ENCODE measurements at places on chromosomes 1 and 21.

- DNase-seq = no peak
Observed at GRCh38 chr1:46471848-46472492, 17.7 kb upstream of the DMBX1 start.

DNA sequence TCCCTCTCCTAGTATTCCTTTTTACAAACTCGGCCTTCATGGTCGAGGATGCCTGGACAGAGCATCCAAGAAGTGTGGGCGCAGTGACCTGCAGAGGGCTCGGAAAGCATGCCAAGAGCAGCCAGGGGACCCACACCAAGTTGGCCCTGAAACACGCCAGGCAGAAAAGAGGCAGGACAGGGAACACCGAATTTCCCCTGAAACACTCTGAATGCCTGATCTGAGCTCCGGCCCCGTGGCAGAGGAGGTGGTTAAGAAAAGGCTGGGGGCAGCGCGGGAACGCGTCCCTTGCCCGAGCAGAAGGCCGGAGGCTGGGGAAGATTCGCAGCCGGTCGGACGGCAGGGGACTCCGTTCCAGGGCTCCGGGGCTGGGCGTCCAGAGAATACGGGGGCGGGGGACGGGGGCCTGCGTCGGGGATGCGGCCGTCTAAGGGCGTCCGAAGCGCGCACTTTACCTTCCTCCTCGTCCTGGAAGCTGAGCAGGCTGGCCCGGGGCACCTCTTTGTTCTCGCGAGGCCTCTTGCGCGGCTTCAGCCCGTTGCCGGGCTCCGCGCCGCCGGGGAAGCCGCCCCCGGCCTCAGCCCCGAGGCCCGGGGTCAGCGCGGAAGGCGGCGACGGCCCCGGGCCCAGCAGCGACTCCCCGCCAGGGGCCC lies 558 bp downstream of the PAXBP1 start:
- no peak for DNase-seq

DNA sequence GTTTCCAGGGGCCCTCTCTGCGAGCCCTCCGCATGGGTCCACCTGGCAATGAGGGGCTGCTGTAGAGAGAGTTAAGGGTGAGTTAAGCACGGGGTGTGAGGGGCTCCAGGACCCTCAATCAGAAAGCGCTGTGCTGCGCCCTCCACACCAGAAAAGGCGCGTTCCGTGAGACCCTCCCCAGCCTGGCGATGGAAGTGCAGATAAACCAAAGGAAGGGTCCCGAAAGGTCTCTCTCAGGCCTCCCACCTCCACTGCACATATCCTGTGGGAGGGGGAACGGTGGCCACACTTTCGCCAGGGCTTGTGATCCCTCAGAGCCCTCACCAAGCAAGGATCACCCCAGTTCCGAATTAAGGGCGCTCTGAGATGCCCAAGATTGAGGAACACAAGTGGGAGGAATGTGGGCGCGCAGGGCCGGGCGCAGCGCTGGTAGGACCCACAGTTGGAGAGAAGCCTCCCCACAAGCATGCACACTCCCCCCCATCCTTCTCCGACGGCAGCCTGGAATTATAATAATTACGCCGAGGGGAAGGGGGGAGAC lies 1.1 kb downstream of the WNT3A start:
- no peak for DNase-seq

DNA sequence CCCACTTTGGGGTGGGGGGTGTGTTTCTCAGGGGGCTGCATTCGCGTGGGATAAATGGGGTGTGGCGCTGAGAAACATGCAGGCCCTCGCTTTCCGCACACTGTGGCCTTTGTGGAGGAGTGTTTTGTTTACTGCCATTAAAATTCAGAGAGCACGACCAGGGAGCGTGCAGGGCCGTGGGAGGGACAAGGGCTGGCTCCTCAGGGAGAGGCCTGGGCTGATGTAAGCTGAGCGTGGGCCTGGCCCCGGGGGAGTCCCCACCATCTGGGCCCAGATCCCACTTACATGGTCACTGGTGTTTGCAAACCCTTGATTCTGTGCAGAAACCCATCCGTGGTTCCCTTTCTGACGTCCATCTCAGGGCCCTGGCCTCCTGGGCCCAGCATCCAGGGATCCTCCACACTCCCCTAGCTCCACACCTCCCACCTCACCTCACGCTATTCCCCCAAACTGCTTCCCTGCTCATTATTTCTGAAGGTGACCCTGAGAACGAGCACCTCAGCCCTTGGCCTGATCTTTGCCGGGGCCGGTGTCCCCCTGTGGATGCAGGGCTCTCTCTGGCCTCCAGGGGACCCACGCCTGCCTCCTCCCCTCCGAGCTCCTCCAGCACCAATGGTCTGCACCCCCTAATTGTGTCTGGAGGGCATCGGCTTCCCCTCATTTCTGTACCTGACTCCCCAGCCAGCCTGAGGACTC lies 92.5 kb upstream of the SIM2 start:
- DNase-seq = no peak

DNA sequence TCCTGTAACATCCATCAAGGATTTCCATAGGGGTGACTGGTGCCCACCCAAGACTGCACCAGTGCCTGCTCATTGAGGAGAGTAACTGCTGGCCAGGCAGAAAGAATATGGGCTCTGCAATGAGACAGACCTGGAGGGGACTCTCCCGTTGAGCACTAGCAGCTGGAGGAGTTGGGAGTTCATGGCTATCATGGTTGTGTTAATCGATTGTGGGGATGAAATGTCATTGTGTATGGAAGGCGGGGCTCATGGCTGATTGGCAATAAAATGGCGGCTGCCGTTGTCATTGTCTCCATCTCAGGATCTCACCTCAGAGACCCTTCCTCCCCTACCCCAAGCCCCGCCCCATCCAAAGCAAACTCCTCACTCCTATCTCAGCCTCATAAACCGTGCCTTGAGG lies 3.9 kb downstream of the TMEM125 start:
- DNase-seq = no peak

DNA sequence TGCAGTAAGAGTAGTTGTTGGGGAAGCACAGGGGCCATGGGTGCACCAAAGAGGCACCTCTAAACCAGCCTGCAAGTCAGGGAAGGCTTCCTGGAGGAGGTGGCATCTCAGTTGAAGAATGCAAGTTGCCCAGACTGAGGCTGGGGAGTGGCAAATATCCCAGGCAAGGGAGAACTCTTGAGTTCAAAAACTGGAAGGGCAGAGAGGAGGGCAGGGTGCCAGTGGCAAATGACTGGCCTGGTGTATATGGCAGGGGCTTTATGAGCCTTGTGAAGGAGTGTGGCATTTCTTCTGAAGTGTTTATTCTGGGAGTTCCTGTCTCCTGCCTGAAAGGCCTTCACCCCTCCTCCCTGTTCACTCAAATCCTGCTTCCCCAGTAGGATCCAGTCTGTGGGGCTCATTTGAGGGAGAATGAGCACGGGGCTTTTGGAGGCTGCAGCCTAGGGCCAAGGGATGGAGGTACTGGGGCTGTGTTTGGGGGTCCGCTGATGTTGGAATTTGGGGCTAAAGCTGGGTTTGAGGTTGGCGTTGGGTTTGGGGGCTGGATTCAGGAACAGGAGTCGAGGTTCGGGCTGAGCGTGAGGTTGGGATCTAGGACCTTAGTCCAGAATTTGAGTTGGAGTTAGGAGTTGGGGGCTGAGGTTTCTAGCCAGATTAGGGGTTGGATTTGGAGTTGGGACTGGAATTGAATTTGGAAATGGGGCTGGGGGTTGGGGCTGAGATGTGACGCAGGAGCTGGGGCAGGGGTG lies at the start of gene TMEM125:
Gene TMEM125 (plus strand): TSS at position 357 of the 749 bp plus-strand sequence. CDS start 2,740 bp downstream, outside the sequence.
- DNase-seq = no peak

- DNase-seq = no peak
Observed at GRCh38 chr1:95023399-95024043, 49.2 kb downstream of the ALG14 start.

DNA sequence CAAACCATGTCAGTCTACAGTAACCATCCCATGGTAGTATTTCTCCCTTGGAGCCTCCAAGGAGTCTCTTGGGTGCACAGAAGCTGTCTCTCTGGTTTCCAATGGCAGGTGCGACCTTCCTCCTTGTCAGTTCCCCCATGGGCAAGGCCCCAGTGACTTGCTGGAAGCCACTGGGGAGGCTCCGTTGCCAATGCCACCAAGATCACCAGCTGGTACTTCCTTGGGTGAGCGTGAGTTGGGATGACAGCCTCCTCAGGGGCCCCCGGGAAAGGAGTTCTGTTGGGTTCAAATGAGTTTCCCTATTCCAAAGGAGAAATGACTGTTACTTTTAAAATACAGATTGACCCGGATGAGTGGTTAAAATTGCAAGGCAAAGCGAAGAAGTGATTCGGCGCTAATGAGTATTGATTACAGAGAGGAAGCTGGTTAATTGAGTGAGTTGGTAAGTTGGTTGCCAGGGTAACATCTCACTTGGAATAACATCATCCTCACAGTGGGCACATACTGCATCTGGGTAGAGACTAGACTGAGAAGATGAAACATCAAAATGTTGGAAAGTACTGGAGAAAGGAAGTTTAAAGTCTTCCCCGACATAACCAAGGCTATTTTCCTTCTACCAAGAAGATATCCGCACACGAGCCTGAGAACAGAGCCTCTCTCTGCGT lies 53.0 kb upstream of the LAPTM5 start:
- DNase-seq = no peak

DNA sequence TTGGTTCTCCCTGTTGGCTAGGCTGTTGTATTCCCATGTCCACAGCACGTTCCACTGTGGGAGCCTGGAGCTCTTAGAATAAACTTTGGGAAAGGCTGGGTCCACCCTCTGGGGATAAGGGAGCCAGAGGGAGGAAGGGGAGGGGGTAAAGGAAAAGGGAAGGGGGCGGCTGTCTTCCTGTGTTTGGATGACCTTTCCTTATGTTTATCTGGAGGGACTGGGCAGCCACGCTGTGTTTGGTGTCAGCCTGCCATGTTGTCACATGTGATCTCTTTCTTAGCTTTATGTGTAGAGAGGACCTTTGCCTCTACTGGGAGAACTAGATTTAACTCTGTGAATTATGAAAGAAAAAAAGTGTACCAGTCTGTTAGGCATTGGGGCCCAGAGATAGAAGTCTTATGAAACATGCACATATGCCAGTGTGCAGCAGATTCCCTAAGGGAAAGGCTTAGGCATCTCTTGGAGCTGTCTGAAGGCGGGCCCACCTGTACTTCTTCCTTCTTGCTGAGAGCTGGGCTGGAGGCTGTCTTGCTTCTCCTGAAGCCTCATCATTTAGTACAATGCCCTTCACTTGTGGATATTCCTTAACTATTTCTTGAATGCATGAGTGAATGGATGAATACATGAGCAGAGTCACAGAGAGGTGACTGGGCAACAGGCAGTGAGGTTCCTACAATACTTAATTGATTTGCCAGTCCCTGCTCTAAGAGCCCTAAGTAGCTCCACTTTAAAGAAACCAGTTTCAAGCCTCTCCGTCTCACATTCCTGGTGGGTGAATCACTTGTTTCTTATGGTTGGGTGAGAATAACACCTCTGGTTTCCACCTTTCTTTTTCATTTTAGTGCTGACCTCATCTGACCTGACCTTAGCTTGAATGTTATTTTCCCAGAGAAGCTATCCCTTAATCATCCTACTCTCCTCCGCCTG lies 62.5 kb upstream of the ARHGAP29 start:
- DNase-seq = no peak

GRCh38 chr1:22064751-22065402 lies 12.4 kb downstream of the CDC42 start:
- no peak for DNase-seq

- DNase-seq = no peak
Observed at GRCh38 chr1:14614341-14614740, 15.9 kb downstream of the KAZN start.
